ENCODE measurements at places on chromosomes 5 and 9.

DNA sequence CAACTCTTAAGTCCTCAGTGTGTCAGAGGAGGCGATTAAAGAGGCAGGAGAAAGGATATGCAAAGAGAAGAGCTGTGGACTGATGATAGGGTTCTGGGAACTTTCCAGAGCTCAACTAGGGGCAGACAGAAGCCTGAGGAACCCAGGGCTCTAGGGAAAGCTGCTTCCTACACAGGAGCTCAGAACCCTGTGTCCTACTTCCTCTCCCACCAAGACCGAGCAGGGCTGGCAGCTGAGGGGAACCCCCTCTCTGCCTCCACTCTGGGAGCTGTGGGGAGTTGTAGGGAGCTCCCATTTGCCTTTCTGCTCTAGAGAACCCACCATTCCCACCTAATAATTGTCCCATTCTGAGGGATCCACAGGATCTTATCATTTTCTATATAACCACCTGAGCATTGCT lies 674.3 kb downstream of the ACTL7B start:
- DNase-seq, result no peak

- no peak for DNase-seq
These were observed 68.9 kb downstream of the BOD1 start for GRCh38 chr5:173547579-173547978.

GRCh38 chr5:68762201-68762600 lies 331.6 kb upstream of the SLC30A5 start:
- no peak for DNase-seq

DNA sequence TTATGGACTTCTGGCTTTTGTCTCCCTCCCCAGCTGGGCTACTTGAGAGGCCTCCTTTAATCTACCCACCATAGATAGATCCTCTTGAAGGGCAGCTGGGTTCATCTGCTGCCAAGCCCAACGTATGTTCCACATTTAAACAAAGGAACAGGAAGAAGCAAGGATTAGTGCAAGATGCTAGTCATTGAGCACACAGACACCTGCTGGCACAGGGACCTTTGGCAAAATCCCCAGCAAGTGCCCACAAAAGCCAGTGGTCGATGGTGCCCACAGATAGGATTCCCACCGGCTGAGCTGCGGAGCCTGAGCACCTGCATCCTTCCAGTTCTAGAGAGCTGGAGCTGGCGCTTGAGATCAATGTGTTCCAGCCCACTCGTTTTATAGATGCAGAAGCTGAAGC lies 57.7 kb upstream of the SHB start:
- DNase-seq, result no peak

GRCh38 chr5:75265731-75266130 lies 29.1 kb upstream of the ANKRD31 start:
- no peak for DNase-seq

- DNase-seq, result no peak
These were observed 415.3 kb downstream of the CETN3 start for GRCh38 chr5:89994266-89994665.

- no peak for DNase-seq
These were observed 17.0 kb downstream of the BTF3 start for GRCh38 chr5:73515232-73515631.

DNA sequence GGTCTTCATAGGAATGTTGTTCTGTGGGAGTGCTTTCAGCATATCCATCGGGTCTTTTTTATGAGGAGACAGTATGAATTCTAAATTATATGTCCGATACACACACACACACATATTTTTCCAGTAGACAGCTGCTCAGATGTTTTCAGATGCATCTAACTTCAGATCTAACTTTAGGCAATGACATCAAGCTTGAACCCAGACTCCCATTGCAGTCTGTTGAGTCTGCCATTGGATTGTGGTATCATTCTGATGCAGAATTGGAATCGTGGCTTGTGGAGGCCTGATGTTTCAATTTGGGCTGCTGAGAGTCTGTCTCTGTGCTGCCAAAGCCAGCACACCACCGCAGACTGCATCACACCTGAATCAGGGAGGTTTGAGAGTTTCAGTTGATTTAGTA lies 376.4 kb downstream of the OSTF1 start:
- no peak for DNase-seq

- DNase-seq, result peak; percentile 66
These were observed 487 bp upstream of the EBF1 start for GRCh38 chr5:159100025-159100781.

DNA sequence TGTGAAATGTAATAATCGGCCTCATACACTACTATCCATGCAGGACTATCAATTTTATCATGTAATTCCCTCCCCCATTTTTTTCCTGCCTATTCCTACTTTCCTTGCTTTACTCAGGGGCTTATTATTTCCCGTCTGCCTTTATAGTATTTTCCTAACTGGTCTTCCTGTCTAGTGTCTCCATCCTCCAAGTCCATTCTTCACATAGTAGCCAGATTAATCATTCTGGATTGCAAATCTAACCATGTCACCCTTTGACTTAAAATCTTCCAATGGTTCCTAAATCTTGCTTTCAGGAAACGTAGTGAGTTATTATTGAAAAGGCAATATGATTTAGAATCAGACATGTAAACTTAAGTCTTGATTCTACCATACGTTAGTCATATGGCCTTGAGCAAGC lies 307.4 kb upstream of the HAPLN1 start:
- no peak for DNase-seq

- DNase-seq, result no peak
These were observed 9.5 kb upstream of the NFIL3 start for GRCh38 chr9:91433180-91433579.

DNA sequence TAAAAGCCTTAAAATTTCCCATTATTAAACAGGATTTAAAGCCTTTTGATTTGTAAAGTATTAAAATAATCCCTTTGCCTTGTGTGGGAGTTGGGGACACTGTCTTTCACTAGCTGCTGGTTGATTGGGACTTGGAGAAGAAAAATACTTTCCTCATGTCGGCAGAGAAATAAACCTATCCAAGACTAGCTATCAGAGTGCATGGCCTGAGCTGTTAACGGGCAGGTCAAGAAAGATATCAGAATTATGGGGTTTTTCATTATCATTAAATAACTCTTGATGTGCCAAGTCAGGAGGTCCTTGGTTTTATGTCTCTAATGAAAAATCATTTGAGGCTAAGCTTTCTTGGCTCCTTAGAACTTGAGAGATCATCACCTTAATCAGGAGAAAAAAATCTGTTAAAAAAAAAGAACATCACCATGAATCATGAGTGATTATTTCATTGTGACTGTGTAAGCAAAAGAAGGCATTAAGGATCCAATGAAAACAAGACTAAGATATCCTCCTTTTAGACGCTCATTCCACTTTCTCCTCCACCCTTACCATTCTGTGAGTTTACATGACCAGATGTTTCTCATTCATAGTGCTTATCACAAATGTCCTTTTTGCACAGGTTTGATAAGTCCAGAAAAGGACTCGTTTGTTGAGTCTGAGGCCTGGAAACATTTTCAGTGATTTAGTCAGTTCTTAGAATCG lies 140.4 kb upstream of the EGFLAM start:
- no peak for DNase-seq

DNA sequence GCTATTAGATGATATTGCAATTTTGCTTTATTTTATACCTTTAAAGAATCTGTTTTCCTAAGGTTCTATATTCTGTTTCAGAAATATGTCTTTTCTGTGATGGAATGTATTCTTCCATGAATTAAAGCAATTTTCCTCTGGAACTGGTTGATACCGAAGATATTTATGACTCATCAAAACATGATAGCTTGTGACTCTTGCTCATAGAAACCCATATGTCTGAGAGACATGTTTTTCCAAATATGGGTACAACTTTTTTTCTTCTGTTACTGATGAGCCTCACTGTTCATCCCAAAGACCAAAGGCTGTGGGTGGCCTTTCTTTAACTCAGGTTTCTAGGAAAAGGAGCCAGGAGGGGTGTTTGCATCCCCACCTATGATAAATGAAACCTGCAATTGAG lies 126.1 kb upstream of the PAPPA start:
- DNase-seq, result no peak

DNA sequence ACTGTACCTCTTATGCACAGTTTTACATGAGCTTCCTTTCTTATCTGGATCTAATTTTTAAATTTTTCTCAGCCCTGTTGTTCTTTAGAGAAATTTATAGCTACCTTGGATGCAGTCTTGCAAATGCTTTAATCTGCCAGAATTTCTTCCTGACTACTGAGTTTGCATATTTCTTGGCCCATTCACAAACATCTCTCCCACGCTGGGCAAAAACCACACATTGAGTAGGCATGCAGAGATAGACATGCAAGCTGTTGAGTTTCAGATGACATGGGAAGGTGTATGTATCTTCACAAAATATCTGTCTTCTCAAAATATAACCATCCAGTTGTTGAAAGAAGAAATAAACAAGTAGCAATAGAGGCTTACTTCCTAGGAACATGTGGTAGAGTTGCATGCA lies 101.2 kb downstream of the PARP8 start:
- no peak for DNase-seq

- DNase-seq, result no peak
These were observed 87.2 kb upstream of the CDH6 start for GRCh38 chr5:31106278-31106677.

DNA sequence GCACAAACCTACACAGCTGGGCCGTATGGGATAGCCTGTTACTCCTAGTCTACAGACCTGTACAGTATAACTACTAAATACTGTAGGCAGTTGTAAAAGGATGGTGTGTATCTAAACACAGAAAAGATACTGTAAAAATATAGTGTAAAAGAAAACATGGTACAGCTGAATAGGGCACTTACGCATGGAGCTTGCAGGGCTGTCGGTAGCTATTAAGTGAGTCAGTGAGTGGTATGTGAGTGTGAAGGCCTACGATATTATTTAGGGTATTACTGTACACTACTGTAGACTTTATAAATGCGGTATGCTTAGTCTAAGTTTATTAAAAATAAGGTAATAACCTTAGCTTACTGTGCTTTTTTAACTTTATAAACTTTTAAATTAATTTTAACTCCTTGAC lies 1.2 kb downstream of the ZCCHC9 start:
- no peak for DNase-seq

DNA sequence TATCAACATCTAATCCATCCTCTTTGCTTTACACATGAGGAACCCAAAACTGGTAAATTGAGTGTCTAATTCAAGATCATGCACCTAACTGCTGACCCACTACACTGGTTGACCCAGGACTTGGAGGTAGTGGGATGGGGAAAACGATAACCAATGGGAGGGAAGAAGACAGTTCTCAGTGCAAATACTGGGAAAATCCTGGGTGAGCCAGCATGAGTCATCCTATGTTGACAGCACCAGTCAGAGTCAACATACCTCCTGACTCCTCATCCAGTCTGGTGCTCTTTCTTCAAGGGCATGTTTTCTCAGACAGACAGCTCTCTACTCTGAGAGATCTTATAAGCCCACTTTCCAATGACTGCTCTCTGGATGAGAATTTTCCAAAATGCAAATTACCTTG lies 232.8 kb upstream of the PTGER4 start:
- DNase-seq, result no peak

DNA sequence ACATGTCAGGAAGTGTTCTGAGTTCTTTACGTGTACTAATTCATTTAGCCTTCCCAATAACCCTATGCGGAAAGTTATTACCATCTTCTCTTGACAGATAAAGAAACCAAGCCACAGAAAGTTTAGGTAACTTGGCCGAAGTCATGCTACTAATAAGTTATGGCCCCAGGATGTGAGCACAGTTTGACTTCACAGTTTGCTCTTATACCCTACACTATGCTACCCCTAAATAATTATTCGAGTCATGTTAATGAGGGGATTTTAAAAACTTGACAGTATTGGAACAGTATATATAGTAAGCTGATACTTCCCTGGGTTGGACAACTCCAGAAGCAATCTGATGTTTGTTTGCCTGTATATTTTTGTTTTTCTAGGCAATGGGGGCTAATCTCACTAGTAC lies 29.4 kb upstream of the PDCD1LG2 start:
- no peak for DNase-seq

DNA sequence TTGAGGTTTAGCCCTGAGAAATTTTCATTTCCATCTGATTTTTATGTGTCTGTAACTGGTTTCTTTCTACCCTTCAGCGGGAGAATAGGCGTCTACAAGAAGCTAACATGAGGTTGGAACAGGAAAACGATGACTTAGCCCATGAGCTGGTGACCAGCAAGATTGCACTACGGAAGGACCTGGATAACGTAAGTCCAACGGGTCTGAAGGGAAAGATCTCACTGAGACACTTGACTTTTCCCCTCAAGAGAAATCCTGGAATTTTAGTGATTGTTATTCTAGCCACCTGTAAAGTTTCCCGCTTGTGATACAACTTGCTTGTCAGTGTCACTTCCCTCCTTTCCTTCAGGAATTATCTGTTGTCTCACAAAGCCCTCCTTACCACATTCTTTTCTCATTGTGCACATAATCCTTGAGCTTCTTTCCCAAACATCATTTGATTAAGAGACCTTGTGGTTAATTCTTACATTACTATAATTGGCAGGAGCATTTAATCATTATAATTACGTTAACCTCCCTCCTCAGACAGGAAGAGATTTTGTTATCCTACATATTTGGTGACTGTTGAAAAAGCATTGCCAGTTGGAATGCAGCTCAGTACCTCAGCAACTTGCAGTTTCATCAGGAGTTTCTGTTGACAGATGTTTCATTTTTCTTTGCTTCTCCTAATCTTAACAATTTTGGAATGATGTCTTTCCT lies 56.9 kb downstream of the GPR21 start:
- DNase-seq, result no peak

GRCh38 chr9:91571036-91571435 lies 147.4 kb upstream of the NFIL3 start:
- no peak for DNase-seq

GRCh38 chr5:109324931-109325330 lies 84.8 kb downstream of the PJA2 start:
- DNase-seq, result no peak

DNA sequence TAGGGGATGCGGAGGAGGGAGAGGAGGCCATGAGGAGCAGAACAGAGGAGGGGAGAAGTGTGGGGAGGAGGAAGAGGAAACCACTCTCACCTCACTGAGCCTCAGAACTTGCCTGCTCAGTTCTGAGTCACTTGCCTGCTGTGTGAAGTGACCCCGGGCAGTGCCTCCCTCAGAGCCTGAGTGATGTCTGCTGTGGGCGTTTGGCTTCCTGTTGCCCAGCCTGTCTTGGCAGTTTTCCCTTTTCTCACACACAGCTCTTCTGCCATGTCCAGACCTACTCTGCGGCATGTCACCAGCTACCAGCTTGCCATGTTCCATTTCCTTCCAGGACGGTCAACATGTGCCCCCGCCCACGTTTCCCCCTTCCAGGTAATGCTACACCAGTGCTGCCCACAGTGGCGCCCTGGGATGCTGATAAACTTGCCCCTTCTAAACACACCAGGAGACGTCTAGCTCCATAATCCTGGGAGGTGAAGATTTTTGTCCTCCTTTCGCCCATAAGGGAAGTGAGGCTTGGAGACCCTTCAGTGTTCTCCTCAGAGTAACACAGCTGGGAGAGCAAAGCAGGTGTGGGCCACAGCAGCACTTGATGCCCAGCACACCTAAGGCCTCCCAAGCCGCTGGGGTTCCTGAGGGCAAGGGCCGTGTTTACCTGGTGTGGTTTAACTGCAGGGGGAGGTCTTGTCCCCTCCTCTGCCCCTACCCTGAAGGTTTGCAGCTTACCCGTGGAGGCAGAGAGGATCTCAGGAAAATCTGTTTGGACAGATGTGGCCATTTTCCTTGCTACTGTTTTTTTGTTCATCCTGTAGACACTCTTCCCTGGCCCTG lies 63.8 kb upstream of the RNF130 start:
- DNase-seq, result no peak

- DNase-seq, result no peak
These were observed 3.1 kb downstream of the ANXA2R start for GRCh38 chr5:43036856-43037635.

- DNase-seq, result no peak
These were observed 61.8 kb downstream of the CTSL start for GRCh38 chr9:87787735-87788134.

- DNase-seq, result no peak
These were observed 87.7 kb upstream of the TRIM32 start for GRCh38 chr9:116599342-116599884.
